ENCODE measurements at places on chromosomes 5 and 9.

GRCh38 chr9:126228111-126228780, 98.4 kb upstream of the MVB12B start:
- no peak for DNase-seq

GRCh38 chr5:2207416-2208238, 324.9 kb upstream of the IRX4 start:
- DNase-seq = no peak

GRCh38 chr5:58855851-58856739, 273.2 kb downstream of the RAB3C start:
- DNase-seq = no peak

GRCh38 chr5:78653681-78654366, 5.3 kb upstream of the LHFPL2 start:
- DNase-seq = no peak

DNA sequence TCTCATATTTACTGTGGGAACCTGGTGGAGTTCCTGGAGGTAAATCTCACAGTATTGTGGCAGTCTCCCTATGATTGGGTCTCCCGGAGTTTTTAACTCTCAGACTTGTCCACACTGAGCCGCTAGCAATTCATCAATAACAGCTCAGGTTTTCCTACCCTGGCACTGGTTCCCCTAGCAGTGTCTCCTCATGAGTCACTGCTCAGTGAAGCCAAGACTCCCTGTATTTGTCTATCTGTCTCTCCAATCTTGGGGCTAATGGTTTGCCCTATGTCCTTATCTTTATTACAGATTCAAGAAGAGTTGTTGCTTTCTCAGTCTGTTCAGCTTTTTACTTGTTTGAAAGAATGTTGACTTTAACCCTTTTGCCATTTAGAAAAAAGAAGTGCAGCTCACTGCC, 176.7 kb upstream of the FGF10 start:
- DNase-seq = no peak

DNA sequence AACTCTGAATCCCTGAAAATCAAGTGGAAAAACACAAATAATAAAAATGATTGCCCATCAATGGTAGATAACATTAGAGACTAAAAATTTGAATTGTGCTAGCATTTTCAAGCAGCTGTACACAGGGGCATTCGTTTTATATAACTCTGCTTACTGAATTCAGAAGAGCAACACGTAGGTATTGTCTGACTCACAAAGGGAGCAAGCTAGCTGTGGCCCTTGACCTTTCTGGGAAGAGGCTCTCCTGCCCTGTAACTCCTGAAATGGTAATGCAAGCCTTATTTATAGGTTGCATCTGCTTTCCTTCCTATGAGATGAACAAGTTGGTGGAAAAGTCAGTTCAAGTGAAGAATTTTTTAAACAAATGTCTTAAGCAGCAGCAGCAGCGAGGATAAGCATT, 218.7 kb upstream of the EFNA5 start:
- DNase-seq = no peak

GRCh38 chr9:6443661-6444060, 30.7 kb downstream of the UHRF2 start:
- no peak for DNase-seq

- no peak for DNase-seq
Measured at GRCh38 chr5:126030698-126031097, 392.5 kb upstream of the GRAMD2B start.
